Naive thymus-derived CD4-positive, alpha-beta T cell (primary cell): ENCODE measurements at places on chromosomes 2 and 18. TPM values are rescaled to one million over a fixed set of nuclear protein-coding genes. Genes with fewer than 3 reads are reported as not detected.
A peak's percentile ranks its signal among the peaks of the same experiment; 100 is the strongest.

DNA sequence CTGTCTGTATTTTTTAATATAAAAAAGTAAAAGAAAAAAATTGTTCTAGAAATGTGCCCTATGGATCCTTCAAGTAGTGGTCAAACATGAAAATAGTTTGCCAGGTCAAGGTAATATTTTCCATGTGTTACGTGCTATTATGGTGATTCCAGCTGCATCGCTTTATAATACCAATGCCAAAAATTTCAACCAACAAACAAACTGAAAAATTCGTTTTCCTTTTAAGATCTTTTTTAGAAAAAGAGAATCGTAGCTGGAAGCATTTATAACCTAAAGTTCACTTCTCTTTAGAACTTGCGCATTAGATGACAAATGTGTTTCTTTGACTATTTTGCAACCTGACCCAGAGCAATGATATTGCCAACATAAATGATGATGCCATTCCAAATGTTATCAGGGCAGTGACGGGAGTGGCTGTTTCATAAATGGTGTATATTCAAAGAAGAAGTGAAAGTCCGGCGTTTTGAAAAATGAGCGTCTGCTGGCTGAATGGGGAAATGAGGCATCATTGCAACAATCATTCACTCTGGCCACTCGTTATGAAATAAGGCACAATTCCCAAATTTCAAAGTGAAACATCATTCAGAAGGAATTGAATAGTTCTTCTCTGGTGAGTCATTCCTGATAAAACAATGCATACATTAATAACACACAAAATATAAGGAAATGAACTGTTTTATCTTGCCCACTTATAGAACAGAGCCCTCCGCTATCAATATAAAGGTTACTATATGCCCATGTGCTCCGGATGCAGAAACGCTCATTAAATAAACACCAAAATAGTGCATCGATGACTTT lies 297.4 kb downstream of the TGIF1 start:
- DNase-seq = no peak

BMP10 gene
- total RNA-seq = not detected

GRCh38 chr2:56040189-56040588 lies 116.6 kb upstream of the EFEMP1 start:
- no peak for DNase-seq

- no peak for DNase-seq
Observed at GRCh38 chr18:6476190-6476589, 61.5 kb upstream of the L3MBTL4 start.

CREG2 gene
- not detected for total RNA-seq

DNA sequence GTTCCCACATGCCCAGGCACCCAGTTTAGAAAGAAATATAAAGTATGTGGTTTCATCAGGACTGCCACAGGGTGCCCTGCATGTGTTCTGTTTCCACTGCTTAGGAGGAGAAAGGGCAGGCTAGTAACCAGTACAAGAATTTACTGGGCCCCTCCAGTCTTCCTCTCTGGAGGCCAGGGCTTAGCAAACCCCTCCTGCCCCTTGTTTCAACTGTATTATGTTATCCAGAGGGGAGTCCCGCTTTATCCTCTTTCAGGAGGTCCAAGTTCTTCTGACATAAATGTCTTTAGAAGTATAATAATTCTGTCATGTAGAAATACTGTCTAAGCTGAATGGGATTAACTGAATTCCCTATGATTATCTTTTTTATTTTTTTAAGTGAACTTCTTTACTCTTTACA lies 132.1 kb downstream of the WDSUB1 start:
- DNase-seq = no peak

DNA sequence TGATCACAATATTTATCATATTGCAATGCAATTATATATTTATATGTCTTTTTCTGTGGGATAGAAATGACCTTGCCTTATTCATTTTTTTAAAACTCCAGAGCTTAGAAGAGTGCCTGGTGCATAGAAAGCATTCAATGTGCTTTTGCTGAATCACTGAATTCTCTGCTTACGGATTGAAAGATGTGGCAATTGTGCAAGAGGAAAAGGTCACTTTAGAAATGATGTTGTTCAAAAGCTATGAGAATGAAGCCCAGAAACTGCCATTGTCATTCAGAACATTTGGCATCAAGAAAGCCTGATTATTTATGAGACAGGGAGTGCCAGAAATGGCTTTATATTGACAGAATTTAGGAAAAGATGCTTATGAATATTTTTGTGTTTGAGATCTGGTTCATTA lies 678.6 kb upstream of the CDH2 start:
- DNase-seq = no peak

C2orf66 gene
- total RNA-seq = not detected

RIOK3 gene
- 70.9 and 78.2 TPM in 2 replicates for total RNA-seq

DNA sequence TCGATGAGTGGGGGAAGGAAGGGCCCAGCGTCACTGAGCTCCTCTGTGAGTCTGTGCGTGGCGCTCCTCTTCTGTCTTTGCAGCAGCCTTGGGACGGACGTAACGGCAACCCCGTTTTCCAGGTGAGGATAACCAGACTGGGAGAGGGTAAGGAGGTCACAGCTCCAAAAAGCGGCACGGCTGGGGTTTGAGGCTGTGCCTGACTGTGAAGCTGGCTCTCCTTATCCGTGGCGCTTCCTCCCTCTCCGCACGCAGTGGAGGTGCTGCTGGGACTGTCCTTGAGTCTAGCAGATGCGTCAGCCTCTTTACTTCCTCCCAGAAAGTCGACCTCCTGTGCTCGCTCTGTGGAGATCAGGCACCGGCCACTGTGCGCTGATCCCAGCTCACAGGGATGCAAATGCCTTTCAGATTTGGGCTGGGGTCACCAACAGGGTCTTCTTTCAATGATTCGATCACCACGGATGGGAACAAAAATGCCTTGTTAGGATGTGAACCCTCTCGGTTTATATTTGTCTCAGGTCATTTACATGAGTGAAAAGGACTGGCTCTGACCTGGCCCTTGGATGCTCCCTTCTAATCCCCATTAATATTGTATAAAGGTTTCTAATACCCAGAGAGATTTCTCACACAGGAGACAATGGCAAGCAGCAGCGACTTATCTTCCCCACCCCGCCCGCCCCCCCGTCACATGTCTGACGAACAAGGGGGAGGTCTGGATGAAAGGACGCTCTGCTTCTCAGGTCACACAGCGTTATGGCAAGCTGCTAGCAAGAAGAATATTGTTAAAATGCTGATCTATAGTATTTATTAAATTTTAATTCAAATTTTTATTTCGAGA lies 30.1 kb upstream of the E2F6 start:
- no peak for DNase-seq

DNA sequence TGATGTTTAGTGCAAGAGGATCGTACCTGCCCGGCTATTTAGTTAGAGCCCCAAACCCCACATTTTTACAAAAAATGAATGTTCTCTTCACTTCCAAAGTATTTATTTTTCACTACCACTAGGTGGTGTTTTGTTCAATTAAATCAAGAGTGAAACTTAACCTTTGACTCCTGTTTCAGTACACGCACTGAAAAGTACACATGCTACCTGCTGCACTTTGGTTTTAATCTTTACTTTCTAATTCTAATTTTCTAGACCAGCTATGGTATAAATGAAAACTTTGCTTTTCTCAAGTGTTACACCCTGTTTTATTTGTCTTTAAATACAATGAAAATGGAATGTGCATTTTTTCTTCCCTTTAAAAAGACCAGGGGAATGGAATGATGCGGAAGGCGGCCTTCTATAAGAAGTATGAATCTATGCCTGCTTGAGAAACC lies 31.4 kb upstream of the CHN1 start:
- DNase-seq = peak; percentile 42

DNA sequence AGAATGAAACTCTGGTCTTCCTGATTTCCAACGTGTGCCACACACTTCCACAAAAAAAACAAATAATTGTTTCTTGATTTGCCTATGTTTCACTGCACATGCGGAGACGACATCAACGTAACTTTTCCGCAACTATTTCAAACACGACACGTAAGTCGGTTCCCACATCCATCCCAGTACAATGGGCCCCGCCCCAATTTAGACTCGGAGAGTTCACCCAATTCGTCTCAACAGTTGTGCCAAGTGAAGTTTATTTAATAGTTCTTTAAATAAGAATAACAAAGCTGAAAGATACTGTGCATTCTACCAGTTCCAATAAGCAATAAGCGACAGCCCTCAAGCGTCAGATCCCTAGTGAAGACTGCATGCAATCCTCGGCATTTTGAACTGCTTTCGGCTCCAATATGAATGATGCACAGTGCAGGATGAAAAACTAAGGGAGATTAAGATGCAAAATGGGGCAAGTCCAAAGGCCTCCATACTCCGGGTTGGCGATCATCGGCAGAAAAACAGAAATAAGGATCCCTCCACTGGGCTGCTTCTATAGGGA lies 664 bp downstream of the CCT4 start:
- DNase-seq = no peak

GRCh38 chr2:207869784-207870778 lies 100.4 kb upstream of the FZD5 start:
- DNase-seq = no peak

DNA sequence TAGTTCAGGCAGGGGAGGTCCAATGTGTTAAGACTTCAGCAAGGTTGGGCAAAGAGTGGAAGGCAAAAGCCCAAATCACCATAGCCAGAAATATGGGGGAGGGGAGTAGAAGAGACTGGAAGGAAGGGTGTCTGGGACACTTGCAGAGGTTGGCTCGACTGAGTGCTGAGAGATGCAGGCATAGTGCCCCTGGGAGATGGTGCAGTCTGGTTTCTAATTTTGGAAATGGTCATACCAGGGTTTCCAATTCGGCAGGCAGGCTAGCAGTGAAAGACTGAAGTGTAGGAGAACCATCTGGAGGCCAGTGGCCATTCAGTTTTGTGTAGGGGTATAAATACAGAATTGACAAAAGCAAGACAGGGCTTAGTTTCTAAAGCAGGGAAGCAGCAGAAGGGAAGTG lies 6.2 kb upstream of the SPOPL start:
- DNase-seq = no peak

DNA sequence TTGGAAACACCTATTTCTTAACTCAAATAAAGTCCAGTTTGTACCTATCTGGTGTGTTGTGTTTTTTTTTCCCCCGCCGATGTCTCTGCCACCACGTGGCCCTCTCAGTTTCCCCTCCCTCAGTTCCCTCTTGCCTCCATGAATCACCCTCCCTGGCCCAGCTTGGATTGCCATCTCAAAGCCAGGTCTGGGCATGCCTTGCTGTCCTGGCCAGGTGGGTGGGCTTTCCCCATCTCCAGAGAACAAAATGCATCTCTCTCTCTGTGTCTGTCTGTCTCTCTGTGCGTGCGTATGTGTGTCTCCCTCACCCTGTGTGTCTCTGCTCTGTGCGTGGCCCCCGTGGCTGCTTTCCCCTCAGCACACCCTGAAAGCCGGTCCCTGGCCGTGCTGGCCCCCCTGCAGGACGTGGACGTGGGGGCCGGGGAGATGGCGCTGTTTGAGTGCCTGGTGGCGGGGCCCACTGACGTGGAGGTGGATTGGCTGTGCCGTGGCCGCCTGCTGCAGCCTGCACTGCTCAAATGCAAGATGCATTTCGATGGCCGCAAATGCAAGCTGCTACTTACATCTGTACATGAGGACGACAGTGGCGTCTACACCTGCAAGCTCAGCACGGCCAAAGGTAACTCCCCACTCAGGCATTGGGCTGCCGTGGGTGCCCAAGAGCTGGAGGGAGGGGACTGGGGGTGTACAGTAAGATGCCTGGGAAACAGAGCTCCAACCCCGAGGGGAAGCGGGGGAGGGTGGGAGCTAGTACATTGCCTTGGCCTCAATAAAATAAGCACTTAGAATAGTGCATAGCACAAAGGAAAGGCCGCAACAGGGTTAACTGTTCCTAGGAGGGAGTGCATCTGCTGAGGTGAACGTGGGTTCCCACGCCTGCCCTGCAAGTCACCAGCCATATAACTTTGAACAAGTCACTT lies 31.6 kb upstream of the GMPPA start:
- no peak for DNase-seq

LGALSL gene
- 0.11 TPM for total RNA-seq

DNA sequence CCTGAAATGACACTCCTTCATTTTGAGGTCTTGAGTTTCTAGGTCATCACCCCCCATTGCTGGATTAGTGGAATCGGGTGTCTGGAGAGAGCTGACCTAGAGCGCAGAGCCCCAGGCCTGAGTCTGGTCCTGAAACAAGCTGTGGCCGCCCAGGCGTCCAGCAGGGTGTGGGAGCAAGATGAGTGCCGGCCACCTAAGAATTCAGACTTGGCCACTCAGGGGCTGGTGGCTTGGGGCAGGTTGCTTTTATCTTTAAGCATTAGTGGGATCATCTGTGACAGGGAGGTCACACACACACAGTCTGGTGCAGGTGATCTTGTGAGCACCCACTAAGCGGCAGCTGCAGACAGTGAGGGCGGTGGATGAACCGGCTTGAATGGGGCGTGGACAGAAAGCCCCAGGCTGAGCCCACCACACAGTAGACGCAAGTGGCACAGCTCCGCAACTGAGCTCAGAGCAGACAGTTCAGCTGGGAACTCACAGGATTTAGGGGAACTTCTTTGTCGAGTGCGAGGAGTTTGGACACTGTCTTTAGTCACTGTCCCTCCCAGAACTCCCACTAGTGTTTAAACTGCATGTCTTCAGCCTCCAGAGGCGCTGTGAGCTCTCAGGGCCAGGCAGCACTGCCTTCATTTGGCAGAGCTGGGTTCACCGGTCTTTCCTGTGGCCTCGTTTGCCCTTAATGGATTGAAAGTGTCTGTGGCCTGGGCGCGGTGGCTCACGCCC lies 21.5 kb downstream of the ITGB1BP1 start:
- no peak for DNase-seq

- DNase-seq = no peak
Observed at GRCh38 chr2:145352484-145352883, 832.6 kb upstream of the ZEB2 start.

DNA sequence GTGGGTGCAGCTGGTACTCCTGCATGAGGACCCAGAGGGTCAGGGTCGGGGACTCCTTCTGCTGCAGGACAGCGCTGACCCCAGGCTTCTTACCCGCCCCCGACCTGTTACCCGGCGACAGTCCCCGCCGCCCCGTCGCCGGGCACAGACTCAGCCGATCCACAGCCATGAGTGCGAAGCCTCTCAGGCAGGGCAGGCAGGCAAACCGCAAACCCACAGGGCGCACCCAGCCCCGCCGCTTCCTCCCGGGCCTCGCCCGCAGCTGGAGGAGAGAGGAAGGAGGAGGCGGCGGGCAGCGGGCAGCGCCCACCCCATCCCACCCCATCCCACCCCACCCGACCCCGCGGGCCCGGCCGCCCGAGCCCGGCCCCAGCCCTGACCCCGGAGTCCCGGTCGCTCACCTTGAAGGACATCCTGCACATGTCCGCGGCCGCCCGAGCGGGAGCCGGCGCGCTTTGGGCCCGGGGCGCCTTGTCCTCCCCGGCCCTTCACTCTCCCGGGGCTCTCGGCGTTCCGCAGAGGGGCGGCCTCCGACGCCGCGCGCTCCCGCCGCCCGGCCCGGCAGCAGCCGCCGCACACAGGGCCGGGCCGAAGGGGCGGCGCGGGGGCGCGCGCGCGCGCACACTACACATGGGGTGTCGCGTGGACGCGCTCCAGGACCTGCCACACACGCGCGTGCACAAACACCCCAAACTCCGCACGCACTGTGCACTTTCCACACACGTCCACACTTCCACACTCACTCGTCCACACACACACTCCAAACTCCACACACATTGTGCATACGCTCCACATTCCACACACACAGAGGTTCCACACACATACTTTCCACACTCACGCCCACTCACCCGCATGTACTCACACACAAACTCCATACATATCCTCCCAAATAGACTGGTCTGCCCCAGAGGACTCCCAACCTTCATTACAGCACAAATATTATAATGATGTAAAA lies at the start of gene ANKRD29:
Gene ANKRD29, minus strand, starts transcription at position 603 of the 955 bp plus-strand sequence. Its CDS starts 181 bp downstream, at position 422.
- peak; percentile 53 for DNase-seq

GRCh38 chr2:107622741-107623310 lies 203.9 kb upstream of the RGPD4 start:
- no peak for DNase-seq
